ENCODE measurements at places on chromosomes 11 and 22.

GRCh38 chr11:134086376-134086775, 17.5 kb downstream of the JAM3 start:
- DNase-seq: no peak

DNA sequence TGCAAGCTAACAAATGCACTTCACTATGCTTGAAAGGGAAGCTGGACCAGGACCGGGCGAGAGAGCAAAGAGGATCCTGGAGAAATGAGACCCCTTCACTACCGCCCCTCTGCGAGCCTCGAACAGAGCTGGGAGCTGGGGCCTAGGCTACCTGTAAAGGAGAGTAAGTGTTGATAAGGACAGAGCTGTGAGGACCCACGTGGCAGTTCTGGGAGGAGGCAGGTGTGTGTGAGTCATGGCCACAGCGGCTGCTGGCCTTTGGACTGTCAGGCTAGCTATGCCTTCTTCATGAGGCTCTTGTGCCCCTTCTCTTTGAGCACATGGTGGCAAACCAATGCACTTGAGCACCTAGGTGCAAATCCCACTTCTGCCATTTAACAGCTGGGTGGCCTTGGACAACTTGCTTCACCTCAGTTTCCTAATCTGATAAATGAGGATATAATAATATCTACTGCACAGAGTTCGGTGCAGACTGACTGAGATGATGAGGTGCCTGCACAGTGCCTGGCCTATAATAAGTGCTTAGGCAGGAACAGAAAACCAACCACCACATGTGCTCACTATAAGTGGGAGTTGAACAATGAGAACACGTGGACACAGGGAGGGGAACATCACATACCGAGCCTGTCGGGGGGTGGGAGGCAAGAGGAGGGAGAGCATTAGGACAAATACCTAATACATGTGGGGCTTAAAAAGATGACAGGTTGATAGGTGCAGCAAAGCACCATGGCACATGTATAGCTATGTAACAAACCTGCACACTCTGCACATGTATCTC, 35.3 kb upstream of the KCNJ11 start:
- no peak for DNase-seq

DNA sequence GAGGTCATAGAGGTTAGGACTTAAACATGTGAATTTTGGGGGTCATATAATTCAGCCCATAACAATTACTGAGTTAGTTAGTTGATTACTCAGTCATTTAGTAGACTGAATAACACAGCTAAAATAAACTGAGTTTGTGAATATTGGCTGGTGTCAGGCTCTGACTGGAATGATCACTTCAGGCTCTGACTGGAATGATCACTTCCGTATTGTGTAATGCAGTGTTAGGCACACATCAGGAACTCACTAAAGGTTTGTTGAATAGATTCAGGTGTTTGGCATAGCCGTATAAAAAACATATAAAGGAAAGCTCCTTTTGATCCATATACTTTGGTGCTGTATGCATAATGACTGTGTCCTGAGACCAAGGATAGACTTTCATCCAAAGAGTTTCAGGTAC, 610.5 kb downstream of the INSC start:
- no peak for DNase-seq

DNA sequence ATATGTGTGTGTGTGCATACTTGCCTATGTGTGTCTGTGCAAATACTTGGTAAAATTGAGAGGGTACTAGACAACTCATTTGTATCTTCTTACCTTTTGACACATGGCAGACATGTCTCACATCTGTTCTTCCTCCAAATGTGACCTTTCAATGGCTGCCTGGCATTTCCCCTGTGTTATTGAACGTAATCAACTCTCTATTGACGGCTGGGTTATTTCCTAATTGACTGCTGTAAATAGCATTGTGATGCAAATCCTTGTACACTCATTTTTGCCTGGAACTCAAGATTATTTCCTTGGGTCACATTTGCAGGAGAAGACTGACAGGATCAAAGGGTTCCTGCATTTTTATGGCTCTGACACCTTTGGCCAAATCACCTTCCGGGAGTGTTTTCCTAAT, 37.4 kb downstream of the KCNQ1 start:
- no peak for DNase-seq

DNA sequence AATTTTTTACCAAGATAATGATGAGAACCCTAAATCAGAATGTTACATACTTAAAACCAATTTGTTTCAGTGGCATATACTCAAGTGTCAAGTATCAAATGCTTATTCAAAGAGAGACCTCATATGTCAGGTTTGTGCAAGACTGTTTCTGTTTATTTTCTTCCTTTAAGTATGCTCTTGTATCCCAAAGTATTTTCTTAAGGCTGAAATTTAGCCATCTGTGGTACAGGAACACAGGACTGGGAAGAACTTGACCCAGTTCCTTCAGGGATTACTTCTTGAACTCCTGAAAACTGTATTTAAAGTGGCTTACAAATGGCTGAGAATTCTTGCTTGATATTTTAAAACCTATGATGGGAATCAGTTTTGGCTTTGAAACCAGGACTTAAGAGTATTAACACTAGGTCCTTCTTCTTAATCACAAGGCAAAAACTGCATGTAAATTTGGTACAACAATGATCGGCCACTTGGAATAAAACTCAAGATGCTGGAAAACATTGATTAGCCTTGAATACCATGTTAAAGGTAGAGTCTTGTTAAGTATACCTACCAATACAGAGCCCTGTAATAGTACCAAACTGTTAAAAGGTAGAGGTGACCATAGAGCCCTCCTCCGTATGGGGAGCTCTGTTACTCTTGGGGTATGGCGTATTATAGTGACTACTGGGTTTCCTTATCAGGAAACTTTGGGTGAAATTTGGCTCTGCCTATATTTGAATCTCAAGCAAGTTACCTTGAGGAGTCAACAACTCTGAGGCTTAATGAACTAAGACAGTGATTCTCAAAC, 95.9 kb downstream of the BLID start:
- DNase-seq: no peak

GRCh38 chr11:114082767-114083181, 23.3 kb downstream of the ZBTB16 start:
- no peak for DNase-seq

DNA sequence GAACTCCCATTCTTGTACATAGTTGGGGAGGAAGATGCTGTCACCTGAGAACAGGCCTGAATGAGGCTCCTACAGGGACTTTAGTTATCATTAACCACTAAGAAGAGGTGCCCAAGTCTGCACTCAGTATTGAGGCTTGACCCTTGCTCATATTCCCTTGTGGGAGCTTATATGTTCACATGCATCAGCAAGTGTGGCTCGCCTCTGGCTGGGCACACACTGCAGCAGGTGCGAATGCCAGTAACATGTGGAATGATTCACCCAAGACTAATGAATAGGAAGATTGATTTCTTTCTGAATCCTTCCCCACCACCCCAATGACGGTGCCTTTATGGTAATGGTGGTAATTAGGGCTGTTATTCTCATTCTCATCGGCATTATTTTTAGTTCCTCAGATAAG, 127.3 kb downstream of the FEZ1 start:
- no peak for DNase-seq

DNA sequence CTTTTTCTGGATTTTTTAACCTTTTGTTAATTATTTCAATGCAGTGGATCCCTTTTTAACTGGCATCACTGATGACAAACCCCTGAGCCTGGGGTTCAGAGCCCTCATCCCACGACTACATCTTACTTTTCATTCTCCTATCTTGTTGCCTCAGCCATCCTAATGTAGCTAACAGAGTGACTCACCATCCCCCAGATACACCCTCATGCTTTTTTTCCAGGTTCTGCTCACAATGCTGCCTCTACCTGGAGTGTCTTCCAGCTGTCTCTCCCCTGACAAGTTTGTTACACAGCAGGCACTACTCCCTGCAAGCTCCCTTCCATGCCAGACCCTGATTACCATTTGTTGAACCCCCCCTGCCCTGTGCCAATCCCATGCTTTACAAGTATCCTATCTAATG, 135.4 kb downstream of the NCAM1 start:
- DNase-seq: no peak

GRCh38 chr22:24594569-24595120, 1.8 kb upstream of the LRRC75B start:
- no peak for DNase-seq

- no peak for DNase-seq
Observed at GRCh38 chr11:92828556-92828955, 140.9 kb upstream of the MTNR1B start.

DNA sequence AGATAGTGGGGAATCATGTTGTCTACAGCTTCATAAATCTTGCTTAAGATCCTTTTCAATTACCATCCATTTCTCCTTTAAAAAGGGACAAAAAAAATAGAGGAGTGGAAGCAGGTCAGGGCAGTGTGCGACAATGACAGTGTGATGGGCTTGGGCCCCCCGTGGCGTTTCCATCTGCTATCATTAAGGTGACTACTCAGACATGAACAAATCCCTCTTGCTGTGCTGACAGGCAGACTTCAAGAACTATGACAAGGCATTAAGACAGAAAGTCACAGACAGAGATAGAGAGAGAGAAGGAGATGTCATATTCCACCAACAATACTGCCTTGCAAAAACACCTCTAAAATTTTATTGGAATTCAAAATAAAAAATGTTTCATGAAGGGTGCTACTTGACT, 263.2 kb downstream of the DCDC1 start:
- DNase-seq: no peak

DNA sequence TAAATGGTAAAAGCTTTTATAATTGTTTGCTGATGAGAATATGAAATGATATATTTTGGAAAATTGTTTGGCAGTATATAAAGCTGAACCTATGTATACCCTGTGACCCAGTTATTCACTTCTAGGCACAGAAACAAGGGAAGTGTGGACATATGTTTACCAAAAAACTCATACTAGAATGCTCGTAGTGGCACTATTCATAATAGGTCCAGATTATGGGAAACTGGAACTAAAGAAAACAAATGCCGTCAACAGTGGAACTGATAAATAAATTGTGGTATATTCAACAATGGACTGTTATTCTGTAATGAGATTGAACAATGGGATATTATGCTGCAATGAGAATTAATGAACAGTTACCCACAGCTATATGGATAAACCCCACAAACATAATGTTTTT, 32.8 kb downstream of the CSTPP1 start:
- no peak for DNase-seq

DNA sequence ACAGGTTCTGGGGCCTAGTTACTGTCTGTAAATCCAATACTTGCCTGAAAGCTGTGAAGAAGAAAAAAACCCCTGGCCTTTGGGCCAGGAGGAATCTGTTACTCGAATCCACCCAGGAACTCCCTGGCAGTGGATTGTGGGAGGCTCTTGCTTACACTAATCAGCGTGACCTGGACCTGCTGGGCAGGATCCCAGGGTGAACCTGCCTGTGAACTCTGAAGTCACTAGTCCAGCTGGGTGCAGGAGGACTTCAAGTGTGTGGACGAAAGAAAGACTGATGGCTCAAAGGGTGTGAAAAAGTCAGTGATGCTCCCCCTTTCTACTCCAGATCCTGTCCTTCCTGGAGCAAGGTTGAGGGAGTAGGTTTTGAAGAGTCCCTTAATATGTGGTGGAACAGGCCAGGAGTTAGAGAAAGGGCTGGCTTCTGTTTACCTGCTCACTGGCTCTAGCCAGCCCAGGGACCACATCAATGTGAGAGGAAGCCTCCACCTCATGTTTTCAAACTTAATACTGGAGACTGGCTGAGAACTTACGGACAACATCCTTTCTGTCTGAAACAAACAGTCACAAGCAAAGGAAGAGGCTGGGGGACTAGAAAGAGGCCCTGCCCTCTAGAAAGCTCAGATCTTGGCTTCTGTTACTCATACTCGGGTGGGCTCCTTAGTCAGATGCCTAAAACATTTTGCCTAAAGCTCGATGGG, 13.5 kb downstream of the PIK3IP1 start:
- no peak for DNase-seq

DNA sequence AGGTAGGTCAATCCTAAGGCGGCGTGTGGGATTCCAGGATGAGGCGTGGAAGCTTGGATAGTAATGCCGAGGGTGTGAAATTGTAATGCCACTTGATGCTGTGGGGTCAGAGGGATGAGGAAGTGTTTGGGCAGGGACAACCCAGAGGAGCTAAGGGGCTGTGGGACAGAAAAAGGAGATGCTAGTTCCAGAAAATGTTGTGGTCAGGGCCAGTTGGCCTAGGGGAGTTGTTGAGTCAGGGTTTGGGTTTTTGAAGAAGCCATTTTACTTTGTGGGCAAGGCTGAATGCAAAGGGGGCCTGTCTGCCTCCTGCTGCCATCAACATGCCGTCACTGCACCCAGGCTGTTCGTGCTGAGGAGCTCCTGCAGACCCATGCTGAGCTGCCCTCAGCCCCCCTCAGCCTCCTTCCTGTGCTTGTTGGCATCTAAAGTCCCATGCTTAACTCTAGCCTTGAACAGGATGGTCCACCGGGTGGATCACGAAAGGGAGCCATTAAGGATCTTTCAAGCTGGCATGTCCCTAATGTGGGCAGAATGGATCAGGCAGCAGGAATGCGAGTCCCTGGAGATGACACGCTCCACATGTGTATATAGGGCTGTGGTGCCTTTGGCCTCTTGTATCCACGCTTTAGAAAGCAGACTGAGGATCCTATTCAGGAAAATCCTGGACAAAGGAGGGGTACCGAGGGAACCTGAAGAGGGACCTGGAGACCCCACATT, 2.1 kb downstream of the C11orf16 start:
- DNase-seq: no peak

- no peak for DNase-seq
Observed at GRCh38 chr11:96781082-96781481, 391.3 kb downstream of the JRKL start.

DNA sequence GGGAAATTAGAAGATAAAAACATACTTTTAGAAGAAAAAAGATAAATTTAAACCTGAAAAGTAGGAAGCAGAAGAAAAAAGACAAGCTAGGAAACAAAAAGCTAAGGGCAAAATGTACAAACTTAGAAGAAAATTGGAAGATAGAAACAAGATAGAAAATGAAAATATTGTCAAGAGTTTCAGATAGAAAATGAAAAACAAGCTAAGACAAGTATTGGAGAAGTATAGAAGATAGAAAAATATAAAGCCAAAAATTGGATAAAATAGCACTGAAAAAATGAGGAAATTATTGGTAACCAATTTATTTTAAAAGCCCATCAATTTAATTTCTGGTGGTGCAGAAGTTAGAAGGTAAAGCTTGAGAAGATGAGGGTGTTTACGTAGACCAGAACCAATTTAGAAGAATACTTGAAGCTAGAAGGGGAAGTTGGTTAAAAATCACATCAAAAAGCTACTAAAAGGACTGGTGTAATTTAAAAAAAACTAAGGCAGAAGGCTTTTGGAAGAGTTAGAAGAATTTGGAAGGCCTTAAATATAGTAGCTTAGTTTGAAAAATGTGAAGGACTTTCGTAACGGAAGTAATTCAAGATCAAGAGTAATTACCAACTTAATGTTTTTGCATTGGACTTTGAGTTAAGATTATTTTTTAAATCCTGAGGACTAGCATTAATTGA, 1.0 kb downstream of the MALAT1 start:
- no peak for DNase-seq

DNA sequence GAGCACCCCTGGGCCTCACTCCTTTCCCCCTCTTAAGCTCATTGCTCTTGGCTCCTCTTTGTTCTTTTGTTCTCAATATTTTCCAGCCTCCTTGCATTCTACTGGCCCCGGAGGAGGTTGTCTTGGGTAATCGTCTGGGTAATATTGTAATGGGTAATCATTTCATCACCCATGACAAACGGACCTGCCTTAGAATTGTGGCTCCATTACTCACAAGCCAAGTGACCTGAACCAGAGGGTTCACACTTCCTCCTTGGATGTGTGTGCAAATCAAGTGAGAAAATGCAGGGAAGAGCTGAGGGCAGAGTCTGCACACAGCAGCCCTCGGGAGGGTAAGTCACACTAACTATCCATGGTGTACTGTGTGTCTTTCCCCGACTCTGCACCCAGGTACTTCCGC, 305.0 kb downstream of the BUD13 start:
- no peak for DNase-seq

GRCh38 chr11:117195258-117195657, 3.9 kb upstream of the TAGLN start:
- no peak for DNase-seq

Measured in iPS DF 6.9 (cell line).